ENCODE measurements at places on chromosomes 4 and X. TPM values are rescaled to one million over a fixed set of nuclear protein-coding genes. Genes with fewer than 3 reads are reported as not detected.

GRCh38 chrX:554271-554670 is 76.3 kb upstream of the SHOX start:
- ATAC-seq = no peak

DNA sequence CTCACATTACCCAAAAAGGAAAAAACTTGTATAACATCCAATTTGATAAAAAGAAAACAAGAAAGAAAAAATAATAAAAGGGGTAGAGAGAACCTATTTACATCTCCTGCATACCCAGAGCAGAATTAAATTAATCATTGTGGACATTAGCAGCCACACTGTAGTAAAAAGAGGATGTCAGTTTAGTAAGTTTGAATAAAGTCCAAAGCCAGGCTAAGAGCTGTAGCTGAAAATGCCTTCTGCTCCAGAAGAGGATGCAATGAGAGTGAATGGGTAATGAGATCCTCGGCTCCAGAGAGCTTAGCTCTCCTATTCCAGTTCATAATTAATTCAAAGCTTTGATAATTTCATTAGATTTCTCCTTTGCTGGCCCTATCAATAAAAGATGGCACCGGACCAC is 78.2 kb downstream of the SLC10A7 start:
- no peak for ATAC-seq

The S100P gene
- total RNA-seq = 1.6 TPM

- no peak for ATAC-seq
Observed at GRCh38 chrX:136839196-136839595, 41.3 kb downstream of the RBMX start.

- no peak for ATAC-seq
Observed at GRCh38 chrX:68719181-68719903, 71.9 kb downstream of the STARD8 start.

The CUL4B gene
- 68.2 TPM for total RNA-seq

GRCh38 chr4:95877636-95878035 is 37.7 kb downstream of the PDHA2 start:
- ATAC-seq = no peak

DNA sequence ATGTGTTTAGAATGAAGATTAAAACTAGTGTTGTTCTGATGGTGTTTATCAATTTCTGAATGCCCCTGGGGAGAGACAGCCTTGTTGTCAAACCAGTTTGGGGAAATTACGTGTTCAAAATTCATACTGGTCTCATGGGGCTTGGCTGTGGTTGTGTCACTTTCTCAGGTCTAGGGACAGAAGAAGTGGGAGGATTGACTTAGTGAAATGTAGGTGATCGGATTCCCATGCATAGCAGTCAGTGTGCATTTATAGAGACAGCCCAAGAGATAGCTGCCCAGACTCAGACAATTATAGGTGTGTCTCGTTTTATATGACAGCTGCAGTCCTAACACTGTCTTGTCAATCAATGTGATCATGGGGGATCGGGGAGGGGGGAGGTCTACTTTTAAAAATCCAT is 94.4 kb upstream of the CLCN4 start:
- no peak for ATAC-seq

The ENPEP gene
- 2.3 TPM for total RNA-seq

The MFAP3L gene
- 1.7 TPM for total RNA-seq

GRCh38 chrX:2492531-2493218 is 8.1 kb downstream of the DHRSX start:
- ATAC-seq = no peak

GRCh38 chr4:64174247-64174882 is 234.9 kb downstream of the TECRL start:
- no peak for ATAC-seq

DNA sequence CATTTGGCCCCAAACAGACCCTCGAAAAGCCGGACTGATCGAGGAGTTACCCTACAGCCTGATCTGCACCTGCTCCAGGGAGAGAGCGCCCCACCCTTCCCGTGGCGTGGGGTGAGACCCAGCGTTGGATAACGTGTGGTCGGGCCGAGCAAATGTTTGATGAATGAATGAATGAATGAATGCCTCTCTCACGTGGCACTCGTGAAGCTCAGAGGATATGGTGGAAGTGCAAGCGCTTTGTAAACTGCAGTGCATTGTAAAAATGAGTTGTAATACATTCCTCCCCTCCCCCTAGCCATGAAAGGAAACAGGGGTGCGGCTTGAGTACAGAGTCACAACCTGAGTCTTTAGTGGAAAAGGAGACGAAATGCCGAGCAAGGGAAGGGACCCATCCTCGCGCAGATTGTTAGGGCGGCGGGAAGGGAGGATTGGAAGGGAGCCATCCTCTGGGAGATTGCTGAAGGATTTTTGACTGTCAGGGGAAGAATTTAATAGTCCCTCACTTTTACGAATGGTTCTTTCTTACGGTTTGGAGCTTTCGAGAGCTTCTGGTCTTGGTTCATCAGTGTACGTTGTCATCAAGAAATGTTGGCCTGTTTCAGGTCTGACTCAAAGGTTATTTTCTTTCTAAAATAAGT is 772 bp upstream of the FBXW7 start:
- peak; percentile 51 for ATAC-seq

DNA sequence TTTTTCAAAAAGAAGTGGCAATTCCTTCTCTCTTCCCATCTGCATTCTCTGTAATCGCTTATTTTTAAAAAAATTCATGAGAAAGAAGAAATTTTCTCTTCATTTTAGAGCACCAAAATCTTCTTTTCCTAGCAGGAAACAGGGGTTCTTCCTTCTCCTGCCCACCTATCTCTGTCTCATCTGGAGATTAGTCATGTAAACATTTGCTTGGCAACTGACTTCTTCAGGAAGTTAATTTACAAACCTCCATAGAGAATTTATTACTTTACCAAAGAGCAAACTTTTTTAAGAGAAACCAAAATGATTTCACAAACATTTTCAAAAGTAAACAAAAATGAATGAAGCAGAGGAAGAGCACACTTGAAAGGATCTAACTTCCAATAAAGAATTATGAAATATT is 13.5 kb downstream of the TTC29 start:
- no peak for ATAC-seq

The ADGRA3 gene
- 25.5 TPM for total RNA-seq

DNA sequence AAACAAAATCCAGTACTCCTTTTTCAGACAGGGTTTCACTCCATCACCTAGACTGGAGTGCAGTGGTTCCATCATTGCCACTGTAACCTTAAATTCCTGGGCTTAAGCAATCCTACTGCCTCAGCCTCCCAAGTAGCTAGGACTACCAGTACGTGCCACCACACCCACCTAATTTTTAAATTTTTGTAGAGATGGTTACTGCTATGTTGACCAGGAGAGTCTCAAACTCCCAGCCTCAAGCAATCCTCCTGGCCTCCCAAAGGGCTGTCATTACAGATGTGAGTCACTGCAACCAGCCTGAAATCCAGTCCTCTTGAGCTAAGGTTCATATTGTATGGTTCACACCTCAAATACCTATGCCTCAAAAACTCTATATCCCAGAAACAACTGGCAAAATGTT is 22.4 kb downstream of the ANKRD17 start:
- ATAC-seq = no peak

DNA sequence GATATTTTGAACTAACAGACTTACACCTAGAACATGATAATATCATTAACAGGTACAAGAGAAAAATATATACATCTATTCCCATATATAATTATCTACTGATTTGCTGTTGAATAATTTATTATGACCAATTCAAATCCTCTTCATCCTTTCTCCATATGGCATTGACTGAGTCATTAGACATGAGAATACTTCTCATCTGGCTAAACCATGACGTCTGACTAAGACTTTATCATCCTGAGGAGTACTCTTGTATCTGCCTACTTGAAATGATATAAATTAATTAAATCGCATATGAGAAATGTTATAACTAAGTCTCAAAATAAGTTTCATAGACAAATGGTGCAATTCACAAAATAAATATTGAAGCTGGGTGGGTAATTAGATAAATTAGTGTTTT is 67.4 kb downstream of the EMCN start:
- ATAC-seq = no peak

GRCh38 chr4:115082633-115083032 is 30.8 kb downstream of the NDST4 start:
- ATAC-seq = no peak

GRCh38 chr4:11565899-11566298 is 137.2 kb upstream of the HS3ST1 start:
- no peak for ATAC-seq

- ATAC-seq = no peak
Observed at GRCh38 chr4:176671532-176671931, 121.2 kb downstream of the VEGFC start.

GRCh38 chr4:128676095-128676494 is 133.4 kb upstream of the JADE1 start:
- ATAC-seq = no peak

The C4orf50 gene
- total RNA-seq = 1.2 TPM

- ATAC-seq = peak; percentile 28
Observed at GRCh38 chr4:42483426-42484379, 86.4 kb downstream of the SHISA3 start.

The TEC gene
- 0.05 TPM for total RNA-seq

GRCh38 chr4:159237975-159238374 is 135.1 kb downstream of the RAPGEF2 start:
- no peak for ATAC-seq

- ATAC-seq = no peak
Observed at GRCh38 chr4:40731792-40732245, 17.9 kb upstream of the NSUN7 start.

DNA sequence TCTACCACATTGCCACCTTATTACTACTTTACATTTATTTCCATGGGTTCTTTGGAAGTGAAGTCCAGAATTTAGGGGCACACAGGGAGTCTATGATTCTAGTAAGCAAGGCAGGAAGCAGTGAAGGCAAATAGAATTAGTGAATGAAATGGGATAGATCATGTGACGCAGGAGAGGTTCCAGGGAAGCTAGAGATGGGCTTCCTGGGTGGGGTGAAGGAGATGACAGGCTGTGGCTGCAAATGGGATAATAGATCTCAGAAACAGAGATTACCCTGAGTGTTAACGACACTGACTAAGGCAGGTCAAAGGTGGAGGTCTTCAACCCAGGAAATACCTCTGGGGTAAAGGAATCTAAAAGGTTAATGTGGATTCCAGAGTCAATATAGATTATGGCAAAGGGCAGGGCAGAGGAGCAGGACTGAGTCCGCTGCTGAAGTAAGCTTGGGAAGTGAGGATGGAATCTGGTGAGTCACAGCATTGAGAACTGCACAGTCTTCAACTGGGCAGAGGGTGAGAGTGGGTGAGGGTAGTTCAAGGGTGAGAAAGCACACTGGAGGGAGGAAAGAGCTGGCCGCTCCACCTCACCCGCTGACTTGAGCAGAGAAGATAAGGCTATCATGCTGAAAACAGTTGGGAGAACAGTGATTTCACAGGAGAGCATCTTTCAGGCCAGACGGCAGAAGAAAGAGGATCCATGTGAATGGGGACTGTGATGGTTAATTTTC is 70.8 kb downstream of the ANXA3 start:
- ATAC-seq = peak; percentile 31

DNA sequence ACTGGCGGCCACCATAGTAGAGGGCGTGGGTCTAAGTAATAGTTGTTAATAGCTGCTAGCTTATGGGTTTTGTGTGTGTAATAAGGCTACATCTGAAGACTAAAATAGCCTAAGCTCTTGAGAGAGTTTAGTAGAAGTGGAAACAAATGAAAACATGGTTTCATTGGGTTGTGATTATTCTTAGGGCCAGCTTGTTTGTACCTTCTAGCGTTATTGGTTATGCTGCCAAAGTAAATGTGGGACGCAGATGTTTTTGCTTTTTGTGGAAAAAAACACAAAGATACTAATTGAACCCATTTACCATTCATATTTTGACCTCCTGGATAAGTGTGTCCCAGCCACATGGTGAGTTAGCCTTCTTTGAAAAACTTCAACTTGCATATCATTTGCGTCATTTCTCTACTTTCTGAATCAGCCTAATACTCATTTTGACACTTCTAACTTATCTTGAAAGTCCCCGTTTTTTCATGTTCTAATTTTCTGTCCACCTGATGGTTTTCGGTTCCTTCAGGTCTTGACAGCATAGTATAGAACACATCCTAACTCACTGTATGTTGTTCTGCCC is 305.3 kb downstream of the FRMPD4 start:
- ATAC-seq = no peak

DNA sequence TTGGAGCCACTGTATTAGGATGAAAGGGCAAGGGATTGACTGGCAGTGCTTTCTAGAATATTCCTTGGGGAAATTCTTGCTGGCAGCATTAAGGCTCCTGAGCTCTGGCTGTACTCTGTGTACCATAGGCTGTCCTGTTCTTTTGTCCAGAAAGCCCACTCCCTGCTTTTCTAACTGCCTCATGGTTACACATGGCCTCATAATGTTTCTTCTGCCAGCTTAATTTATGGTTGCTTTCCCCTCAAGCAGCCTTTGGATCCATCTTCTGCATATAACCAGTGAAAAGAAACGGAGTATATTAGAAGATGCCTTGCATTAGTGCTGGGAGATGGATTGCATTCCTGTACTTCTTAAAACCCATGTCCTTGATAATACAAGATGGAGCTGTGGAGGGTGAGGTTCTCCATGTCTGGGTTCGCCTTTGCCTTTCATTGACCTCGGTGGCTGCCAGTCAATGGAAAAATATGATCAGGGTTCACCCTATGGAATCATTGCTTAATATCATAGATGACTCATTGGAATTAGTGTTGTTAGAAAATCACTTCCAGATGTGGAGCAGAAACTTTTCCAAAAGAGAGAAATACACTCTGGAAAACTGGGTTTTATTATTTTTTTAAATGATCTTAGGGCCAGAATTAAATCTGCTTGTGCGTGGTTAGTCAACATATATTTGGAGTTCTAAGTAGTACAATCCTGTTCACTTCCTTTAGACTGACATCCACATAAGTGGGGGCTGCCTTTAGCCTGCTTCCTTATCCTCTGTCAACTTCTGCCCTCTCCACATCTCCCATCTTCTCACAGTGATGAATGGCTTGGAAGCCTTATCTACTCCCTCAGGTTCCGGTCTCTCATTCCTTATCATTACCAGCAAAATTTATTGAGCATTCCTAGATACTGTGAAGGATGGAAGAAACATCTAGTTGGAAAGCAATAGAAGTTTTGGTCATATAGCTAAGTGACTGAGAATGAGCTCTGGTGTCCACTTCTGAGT is 24.9 kb downstream of the DOCK11 start:
- peak; percentile 29 for ATAC-seq

Data from motor neuron (in vitro differentiated cells).